ENCODE measurements at places on chromosomes 6 and 20.

DNA sequence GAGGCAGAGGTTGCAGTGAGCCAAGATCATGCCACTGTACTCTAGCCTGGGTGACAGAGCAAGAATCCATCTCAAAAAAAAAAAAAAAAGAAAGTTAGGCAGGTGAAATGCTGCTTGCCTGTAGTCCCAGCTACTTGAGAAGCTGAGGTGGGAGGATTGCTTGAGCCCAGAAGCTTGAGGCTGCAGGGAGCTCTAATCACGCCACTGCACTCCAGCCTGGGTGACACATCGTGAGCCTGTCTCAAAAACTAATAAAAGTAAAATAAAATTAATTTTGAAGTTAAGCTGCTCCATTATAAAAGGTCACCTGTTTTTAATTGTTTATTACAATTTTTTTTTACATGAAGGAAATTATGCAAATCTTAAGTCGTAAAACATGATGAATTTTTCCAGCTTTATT is 23.2 kb upstream of the SAMHD1 start:
- DNase-seq, result no peak

DNA sequence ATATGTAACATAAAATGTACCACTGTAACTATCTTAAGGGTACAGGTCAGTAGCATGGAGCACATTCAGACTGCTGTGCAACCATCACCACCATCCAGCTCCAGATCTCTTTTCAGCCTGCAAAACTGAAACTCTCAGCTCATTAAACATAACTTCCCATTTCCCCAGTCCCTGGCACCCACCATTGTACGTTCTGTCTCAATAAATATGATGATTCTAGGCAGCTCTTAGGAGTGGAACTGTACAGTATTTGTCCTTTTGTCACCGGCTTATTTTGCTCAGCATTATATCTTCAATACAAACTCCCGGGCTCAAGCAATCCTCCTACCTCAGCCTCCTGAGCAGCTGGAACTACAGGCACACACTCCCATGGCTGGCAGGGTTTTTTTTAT is 1.5 kb downstream of the ZC3H12D start:
- DNase-seq, result no peak

GRCh38 chr6:108163644-108164542 is 1.9 kb upstream of the NR2E1 start:
- no peak for DNase-seq

DNA sequence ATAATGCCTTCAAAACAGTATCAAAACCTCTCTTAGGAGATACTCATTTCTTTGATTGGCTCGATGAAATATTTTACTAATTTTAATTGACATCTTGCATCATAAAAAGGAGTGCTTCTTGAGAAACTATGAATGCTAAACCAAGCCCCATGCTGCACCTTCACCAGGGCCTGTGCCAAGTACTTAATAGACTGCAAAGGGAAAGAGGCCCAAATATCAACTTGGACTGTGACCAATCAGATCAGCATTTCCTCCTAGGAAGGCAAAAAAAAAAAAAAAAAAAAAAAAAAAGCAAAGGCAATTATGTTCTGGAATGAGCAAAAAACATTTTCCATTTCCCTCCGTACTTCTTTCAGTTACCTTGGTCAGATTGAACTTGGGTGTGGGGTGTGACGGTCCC is 253.0 kb upstream of the SOX4 start:
- DNase-seq, result no peak

- no peak for DNase-seq
These were observed 171.4 kb downstream of the ZFAND3 start for GRCh38 chr6:37990762-37991525.

DNA sequence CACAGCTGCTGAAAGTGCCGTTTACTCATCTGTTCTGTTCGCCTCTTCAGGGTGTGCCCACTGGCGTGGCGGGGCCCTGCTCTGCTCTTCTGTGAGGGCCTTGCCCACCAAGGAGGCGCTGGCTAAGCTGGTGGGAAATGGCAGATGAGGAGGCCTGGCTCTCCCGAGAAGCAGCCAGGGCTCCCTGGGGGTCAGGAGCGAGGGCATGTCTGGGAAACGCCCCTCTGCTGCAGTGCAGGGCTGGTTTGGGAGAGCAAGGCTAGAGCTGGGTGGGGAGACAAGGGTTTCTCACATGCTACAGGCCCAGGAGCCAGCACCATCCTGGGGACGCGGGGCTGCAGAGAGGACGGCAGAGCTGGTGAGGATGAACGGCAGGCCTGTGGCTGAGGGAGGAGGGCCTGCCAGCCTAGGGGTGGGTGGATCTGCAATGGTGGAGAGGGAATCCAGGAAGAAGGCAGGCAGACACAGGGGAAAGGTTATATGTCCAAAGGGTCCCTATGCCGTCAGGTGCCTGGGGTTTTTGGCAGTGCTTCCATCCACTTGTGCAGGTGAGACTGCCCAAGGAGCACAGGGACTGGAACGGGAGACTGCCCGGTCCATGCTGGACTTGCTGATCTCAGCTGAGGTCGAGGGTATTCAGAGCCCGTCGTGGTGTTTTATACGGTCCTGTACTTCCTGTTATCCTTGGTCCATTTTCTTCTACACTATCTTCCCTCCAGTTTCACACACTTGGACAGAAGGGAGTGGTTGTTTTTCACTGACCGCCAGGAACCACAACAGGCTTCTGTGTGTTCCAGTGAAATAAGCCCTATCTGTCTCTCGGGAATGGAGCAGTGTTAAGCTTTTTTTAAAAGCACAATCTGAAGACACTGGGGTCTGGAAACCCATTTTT is 119.2 kb downstream of the SYCP2 start:
- no peak for DNase-seq

GRCh38 chr6:29502181-29502580 is 14.4 kb upstream of the MAS1L start:
- no peak for DNase-seq

DNA sequence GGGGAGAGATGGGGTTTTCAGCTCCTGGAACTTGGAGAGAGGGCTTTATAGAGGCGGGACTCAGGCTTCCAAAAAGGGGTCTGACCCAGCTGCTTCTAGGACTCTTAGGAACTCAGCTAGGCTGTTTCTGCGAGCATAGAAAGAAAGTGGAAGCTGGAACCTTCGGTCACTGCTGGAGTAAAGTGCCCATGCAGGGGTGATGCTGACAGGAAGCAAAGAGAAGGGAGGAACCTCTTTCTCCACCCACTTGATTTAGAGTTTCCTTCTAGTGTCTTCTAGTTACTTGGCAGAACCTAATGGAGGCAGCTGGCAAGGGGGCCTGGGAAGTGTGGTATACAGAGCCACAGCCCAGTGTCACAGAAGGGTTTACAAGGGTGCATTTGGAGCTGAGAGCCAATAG is 283.6 kb downstream of the QKI start:
- DNase-seq, result no peak

DNA sequence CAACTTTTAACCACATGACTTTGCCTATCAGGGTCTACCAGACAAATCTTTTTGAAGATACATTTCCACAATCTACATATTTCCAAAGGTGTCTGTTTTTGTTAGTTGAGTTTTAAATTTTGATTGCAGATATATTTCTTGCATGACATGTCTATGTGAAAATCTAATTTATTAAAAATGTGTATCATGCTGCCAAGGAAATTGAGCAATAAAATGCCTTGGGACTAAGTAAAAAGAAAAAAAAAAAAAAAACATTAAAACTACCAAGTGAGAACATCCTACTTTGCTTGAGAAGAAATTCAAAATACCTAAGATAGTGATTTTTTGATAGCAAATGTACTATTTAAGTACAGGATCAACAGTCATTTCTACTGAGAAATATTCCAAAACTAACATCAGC is 17.7 kb downstream of the SLC17A5 start:
- no peak for DNase-seq

DNA sequence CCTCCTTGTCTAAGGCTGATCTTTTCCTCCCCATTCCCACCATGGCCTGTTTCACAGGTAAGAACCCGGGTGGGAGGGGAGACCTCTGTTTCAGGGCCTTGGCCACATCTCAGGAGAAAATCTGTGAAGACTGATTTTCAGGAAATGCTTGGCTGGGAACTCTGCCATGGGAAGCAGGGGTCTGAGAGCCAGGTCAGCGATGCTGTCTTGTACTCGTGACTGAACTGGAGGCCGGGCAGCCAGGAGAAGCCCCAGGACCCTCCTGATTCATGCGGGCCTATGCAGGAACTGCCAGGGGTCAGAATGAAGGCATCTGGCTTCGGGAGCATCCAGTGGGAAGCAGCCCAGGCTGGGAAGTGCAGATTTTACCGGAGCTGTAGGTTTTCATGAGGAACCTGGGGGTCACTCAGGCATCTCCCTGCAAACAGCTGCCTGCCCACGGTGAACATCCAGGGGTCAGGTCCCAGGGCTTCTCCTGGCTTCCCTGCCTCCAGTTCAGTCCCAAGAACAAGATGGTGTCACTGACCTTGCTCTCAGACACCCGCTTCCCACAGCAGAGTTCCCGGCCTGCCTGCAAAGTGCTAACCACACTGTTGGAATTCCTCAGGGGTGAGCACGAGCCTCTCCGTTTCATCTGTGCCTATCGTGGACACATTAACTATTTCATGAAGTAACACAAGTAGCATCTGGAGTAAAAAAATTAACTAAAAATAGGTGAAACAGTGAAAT is 90.2 kb upstream of the SULF2 start:
- no peak for DNase-seq

GRCh38 chr6:157887892-157888291 is 64.8 kb downstream of the SNX9 start:
- no peak for DNase-seq

DNA sequence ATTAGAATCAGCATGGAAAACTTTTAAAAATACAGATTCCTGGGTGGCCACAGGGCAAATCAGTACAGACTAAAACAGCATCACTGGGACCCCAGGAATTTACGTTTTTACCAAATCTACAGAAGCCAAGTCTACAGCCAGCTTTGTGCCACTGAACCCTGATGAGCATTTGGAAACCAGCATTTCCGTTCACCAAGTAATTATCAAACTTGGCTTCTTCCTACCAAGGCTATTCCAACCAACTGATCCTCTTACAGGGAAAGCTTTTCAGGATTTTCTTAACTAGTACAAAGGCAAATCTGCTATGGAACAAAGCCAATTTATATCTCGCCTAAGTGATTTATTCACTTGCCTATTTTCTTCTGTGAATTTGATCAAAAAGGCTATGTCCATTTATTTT is 47.0 kb downstream of the PLAGL1 start:
- no peak for DNase-seq

GRCh38 chr20:38748861-38749149 is 545 bp downstream of the ACTR5 start:
- no peak for DNase-seq

- peak; percentile 35 for DNase-seq
These were observed 105.5 kb downstream of the MRPL14 start for GRCh38 chr6:44021589-44022295.

DNA sequence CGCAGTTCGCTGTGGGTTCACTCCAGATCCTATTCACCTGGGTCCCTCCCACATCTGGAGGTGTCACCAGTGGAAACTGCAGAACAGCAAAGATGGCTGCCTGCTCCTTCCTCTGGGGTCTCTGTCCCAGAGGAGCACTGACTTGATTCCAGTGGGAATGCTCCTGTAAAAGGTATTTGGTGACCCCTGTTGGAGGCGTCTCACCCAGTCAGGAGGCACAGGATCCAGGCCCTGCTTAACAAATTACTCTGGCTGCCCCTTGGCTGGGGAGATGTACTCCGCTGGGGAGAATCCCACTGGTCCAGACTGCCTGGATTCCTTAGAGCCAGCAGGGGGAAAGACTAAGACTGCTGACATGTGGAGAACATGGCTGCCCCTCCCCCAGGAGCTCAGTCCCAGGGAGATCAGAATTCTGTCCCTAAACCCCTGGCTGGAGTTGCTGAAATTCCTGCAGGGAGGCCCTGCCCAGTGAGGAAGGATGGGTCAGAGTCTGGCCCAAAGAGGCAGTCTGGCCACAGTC is 483.0 kb downstream of the CBLN4 start:
- no peak for DNase-seq

GRCh38 chr20:9808166-9808565 is 30.7 kb downstream of the PAK5 start:
- no peak for DNase-seq

DNA sequence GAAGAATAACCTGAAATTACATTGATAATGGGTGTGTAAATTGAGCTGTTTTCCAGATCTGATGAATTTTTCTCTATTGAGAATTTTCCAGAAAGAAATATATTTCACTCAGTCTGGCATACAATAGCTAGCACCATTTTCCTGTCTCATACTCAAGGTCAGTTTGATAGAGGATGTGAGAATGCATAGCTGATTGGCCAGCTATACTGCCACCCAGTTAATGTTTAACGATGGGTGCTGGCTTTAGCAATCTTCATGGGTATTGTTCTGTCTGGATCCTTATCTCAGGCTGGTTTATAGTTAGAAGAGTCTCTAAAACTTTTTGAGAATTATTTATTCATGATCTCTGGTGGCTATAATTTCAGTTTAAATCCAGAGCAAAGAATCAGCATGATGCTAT is 147.4 kb downstream of the HDGFL1 start:
- no peak for DNase-seq

DNA sequence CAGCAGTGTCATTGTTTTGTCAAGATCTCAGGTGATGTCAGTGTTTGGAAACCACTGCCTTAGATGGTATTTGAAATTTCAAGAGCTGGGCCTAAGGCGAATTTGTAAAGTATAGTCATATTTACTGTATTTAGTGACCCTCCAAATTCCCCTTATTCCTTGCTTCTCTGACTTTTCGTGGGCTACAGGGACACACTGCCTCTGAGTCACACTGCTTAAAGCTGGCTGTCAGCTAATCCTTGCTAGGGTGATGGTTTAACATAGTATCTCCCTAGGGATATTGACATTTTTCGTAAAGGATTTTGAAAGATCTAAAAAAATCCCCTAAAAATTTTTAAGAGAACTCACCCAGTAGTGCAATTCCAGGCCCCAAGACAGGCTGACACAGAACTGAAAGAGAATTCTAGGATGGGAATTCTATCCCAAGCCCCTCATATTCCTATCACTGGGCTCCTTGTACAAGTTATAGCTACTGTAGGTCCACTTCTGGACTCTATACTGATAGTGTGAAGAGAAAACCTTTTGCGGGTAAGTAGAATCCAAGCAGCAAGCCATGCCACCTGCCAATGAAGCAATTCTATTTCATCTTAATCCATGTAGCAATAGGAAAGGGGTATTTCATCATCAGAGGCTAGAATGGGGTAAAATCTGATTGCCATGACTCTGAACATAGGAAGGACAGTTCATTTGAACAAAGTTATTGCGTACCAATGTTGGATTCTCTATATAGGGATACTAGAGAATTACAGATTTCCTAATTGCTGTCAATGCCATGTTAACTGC is 4.3 kb downstream of the BMP6 start:
- DNase-seq, result no peak

DNA sequence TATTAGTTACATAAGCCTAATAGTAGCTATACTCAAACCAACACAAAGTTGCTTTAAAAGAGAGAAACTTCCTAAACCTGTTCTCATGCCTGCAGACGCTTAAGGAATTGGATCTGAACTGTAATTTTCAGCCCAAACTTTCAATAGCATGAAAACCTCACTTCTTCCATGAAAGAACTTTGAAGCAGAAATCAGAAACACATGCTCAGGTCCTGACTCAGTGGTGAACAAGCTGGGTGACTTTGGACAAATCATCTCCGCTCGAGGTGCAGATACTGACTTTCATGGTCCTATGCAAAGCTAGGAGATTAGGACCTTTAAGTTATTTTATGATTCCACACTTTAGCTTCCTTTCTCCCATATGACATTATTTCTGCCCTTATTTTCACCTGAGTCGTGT is 36.5 kb downstream of the NOX3 start:
- DNase-seq, result no peak
